ENCODE measurements at places on chromosomes 11 and 22. TPM values are rescaled to one million over a fixed set of nuclear protein-coding genes. Genes with fewer than 3 reads are reported as not detected.

The HEPN1 gene
- not detected for polyA plus RNA-seq

The TEX12 gene
- polyA plus RNA-seq: not detected

The TSPAN32 gene
- not detected for polyA plus RNA-seq

The LDHAL6A gene
- polyA plus RNA-seq: not detected

The RASGRP2 gene
- 20.8 TPM for polyA plus RNA-seq

The SLN gene
- not detected for polyA plus RNA-seq

The DUSP18 gene
- polyA plus RNA-seq: 4.2 TPM

The MEI1 gene
- polyA plus RNA-seq: 0.49 TPM

Data from aorta (tissue), 5 donors.